ENCODE measurements at places on chromosomes 4 and X.
A peak's percentile ranks its signal among the peaks of the same experiment; 100 is the strongest.

- DNase-seq, result no peak
Observed at GRCh38 chrX:101639583-101639982, 20.1 kb downstream of the ARMCX2 start.

DNA sequence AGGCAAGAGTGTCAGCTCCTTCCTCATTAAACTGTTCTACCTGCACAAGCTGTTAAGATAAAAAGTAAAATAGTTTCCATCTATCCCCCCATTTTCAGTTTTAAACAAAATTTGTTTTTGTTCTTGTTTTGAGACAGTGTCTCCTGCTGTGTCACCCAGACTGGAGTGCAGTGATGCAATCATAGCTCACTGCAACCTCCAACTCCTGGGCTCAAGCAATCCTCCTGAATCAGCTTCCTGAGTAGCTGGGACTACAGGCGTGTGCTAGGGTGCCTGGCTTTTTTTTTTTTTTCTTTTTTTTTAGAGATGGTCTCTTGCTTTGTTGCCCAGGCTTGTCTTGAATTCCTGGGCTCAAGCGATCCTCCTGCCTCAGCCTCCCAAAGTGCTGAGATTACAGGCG is 105.4 kb downstream of the HS6ST2 start:
- DNase-seq, result no peak

GRCh38 chr4:22029803-22030202 is 81.2 kb upstream of the KCNIP4 start:
- no peak for DNase-seq

GRCh38 chr4:157314906-157315305 is 94.4 kb downstream of the GRIA2 start:
- DNase-seq, result no peak

- no peak for DNase-seq
Observed at GRCh38 chr4:98610926-98611676, 47.3 kb downstream of the TSPAN5 start.

GRCh38 chrX:47264483-47265173 is 31.8 kb downstream of the USP11 start:
- peak; percentile 62 for DNase-seq

GRCh38 chrX:121902463-121902862 is 855.1 kb downstream of the GLUD2 start:
- no peak for DNase-seq

GRCh38 chr4:153452658-153453378 is 13.3 kb upstream of the TMEM131L start:
- DNase-seq, result no peak

GRCh38 chr4:5157791-5158770 is 106.8 kb downstream of the STK32B start:
- DNase-seq, result peak; percentile 80

- no peak for DNase-seq
Observed at GRCh38 chr4:86595426-86595805, 1.3 kb downstream of the PTPN13 start.

- DNase-seq, result peak; percentile 11
Observed at GRCh38 chrX:49829016-49829415, at the start of gene PAGE4. TSS of gene PAGE4 (plus strand) at chrX:49829303. CDS start at chrX:49830429, 1,126 bp downstream.

- no peak for DNase-seq
Observed at GRCh38 chr4:61786211-61786610, 586.1 kb downstream of the ADGRL3 start.

GRCh38 chrX:132365490-132365889 is 123.3 kb downstream of the MBNL3 start:
- no peak for DNase-seq

GRCh38 chrX:46959101-46959500 is 46.9 kb downstream of the JADE3 start:
- no peak for DNase-seq

DNA sequence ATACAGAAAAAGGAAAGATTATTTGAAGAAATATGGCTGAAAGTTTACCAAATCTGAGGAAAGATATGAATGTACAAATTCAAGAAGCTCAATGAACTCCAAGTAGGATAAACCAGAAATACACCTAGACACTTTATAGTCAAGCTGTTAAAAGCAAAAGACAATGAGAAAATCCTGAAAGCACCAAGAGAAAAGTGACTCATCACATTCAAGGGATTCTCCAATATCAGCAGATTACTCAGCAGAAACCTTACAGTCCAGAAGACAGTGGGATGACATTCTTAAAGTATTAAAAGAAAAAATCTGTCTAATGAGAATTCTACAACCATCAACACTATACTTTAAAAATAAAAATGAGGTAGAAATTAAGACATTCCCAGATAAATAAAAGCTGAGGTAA is 223.8 kb upstream of the ZCCHC13 start:
- no peak for DNase-seq

DNA sequence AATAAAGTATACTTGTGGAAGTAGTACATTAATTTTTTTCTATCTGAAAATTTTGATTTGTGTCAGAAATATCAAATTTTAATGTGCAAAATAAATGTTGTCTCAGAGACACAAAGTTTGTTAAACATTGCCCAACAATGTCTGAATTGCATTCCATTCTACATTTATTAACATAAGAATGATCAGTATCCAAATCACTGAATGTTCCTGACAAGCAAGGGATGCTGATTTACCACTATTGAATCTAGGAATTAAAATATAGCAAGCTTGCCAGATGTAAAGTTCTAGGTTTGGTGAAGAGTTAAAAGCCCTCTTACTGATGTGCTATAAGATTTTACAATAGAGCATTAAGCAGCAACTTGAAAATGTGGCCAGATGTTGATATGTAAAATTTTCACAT is 489.2 kb upstream of the CTSO start:
- no peak for DNase-seq

DNA sequence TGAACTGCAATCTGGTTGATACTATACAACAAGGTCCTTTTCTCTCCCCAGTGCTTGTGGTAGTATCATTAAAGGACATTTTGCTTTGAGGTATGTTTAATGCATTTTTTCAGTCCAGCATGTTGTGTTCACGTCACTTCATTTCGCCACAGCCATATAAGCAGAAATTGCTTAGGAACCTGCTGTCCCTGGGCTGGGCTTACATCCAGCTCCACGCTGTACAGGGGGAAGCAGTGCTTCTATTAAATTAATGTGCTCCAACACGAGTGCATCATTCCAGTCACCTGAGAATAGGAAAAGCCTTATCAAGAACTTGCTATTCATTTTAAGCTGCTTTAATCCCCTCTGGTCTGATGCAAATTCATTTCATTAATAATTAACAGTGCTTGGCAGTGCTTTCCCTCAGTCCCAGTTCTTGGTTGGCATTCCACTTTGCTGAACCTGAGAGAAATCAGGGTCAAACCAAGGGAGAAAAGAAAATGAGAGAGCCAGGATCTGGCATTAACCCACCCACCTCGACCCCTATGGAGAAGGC is 47.4 kb upstream of the PTCHD1 start:
- no peak for DNase-seq

DNA sequence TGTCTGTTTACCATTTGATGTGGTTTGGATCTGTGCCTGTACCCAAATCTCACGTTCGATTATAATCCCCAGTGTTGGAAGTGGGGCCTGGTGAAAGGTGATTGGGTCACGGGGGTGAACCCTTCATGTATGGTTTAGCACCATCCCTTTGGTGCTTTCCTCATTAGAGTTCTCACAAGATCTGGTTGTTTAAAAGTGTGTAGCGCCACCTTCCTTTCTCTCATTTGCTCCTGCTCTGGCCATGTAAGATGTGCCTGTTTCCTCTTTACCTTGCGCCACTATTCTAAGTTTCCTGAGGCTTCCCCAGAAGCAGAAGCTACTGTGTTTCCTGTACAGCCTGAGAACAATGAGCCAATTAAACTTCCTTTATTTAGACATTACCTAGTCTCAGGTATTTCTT is 610.7 kb upstream of the ADGRL3 start:
- no peak for DNase-seq

- no peak for DNase-seq
Observed at GRCh38 chrX:421646-422391, 35.1 kb upstream of the PPP2R3B start.

- no peak for DNase-seq
Observed at GRCh38 chr4:64643841-64644240, 234.6 kb upstream of the TECRL start.

GRCh38 chr4:33724685-33725084 is 2519.6 kb downstream of the ARAP2 start:
- no peak for DNase-seq

DNA sequence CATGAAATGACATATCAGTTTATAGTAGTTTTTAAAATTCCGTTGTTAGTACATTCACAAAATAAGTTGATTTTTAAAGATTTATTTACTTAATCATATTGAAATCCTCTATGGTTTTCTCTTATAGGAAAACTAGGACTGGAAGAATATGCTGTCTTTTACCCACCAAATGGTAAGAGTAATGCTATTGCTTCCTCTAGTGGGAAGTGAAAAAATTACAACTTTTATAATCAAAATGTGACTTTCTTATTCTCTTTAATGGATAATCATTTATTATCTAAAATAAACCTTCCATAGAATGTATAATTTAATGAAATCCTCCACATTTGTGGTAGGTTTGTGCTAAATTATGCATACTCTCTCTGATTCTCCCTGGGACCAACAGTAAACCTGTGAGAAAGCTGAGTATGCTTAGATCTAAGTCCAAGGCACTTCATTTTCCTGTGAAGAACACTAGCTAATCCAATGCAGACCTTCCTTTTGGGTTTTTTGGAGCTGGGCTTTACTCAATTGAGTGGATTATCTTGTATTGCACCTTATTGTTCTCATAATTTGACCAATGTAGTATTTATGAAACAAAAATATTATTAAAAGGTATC is 136.2 kb downstream of the TBC1D19 start:
- no peak for DNase-seq

GRCh38 chrX:56762707-56763555 is 33.9 kb downstream of the NBDY start:
- no peak for DNase-seq

DNA sequence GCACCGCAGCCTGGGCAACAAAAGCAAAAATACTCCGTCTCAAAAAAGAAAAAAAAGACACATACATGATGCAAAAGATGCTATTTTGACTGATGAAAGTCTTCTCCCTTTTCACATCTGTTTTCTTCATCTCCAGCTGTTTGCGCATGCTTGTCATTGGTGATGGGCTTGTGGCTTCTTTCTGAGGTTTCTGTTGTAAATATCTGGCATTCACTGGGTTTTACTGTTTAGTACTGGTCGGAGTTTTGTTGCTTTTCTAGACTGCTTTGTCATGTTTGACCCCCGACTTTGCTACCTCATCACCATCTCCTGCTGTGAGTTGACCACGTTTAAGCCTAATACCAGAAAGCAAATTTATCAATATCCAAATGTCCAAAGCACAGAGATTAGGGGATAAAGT is 34.4 kb downstream of the PTCHD1 start:
- DNase-seq, result no peak

DNA sequence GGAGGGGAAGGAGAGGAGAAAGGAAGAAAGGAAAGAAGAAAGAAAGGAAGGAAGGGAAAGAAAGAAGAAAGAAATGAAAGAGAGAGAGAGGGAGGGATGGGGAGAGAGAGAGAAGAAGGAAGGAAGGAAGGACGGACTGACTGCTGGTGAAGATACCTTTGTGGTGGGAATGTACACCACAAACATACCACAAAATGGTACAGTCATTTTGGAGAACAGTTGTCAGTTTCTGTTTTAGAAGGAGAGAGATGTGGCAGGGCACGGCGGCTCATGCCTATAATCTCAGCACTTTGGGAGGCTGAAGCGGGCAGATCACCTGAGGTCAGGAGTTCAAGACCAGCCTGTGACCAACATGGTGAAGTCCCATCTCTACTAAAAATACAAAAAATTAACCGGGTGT is 40.0 kb upstream of the SHISA3 start:
- DNase-seq, result no peak

GRCh38 chr4:77354550-77354949 is 197.5 kb downstream of the CCNG2 start:
- no peak for DNase-seq

- peak; percentile 31 for DNase-seq
Observed at GRCh38 chrX:55007656-55008055, 7.5 kb downstream of the APEX2 start.

- DNase-seq, result no peak
Observed at GRCh38 chr4:11011249-11011648, 326.7 kb upstream of the CLNK start.

- no peak for DNase-seq
Observed at GRCh38 chr4:8322794-8323704, 53.5 kb downstream of the HTRA3 start.

GRCh38 chr4:185587427-185588161 is 52.3 kb upstream of the PDLIM3 start:
- DNase-seq, result no peak

DNA sequence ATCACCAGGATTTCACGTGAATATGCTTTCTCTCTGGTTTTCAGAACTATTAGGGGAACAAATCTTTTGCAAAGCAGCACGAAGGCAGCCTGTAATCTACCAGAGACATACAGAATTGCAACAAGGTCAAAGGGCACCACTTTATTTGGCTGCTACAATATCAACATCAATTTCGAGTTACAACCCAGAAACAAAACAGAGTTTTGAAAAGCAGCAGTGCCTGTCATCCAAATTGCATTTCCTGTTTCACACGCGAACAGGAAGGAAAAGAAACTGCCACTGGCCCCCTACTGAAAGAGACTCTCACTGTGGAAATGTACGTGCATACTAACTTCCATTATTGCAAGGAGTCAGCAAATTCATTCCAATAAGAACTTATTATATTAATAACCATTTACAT is 17.1 kb upstream of the C1QTNF7 start:
- no peak for DNase-seq
